Activated T-cell treated with anti-CD3 and anti-CD28 coated beads, Interleukin-2, amount 50 U/mL, for 24 hours (primary cell): ENCODE measurements at places on chromosomes 3 and 15.

DNA sequence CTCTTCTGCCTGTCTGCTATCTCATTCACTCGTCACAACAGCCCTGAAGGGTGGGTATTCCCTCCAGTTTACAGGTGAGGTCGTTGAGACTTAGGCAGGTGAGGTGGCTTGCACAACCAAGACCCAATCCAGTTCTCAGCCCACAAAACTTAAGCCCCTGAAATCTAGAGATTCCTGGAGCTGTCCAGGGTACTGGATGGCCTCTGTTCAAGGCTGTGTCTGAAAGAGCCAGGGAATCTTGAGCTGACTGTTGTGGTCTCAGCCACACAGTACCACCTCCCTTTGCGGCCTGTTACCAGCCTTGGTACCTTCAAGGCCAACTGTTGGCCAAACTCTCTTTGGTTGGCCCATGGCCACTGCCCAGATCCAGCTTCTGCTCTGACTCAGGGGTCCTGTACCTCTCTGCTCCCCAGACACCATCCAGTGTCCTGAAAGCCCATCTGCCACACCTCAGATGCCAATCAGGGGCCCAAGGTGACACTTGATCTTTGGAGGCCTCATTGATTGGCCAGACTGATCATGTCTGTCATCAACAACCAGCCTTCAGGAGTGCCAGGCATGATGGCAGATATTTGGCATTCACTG is 10.9 kb upstream of the FAM107A start:
- DNase-seq, result no peak

DNA sequence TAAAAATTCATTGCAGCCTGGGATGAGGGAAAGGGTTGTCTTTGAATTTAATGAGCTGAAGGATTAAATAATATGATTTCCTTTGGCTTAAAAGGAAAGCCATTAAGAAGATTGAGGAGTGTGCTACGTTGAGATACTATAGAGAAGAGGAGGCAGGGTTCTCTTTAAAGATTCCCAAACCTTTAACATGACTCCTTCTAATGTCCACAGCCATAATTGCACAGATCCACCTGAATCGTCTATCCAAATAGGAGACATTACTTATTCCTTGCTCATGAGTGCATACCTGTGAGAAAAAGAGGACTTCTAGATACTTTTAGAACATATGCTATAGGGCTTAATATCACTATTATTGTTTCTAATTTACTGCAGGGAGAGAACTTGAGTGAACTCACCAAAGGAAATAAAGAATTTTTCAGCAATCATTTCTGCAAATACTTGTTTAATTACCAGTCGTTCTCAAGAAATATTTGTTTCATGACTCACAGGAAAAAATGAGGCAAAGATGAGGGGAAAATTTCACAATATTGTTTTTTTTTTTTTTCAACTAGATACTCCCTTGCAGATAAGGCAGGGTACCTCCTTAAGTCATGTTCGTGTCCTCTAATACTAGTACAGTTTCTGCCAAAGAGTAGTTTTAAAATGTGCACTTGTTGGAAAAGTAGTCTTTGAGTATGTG is 8.9 kb upstream of the SUCNR1 start:
- DNase-seq, result no peak

GRCh38 chr3:152289708-152290107 is 21.0 kb downstream of the MBNL1 start:
- DNase-seq, result no peak

GRCh38 chr15:22224241-22224671 is 143.9 kb downstream of the OR4M2 start:
- DNase-seq, result peak; percentile 33

- no peak for DNase-seq
Observed at GRCh38 chr15:68421798-68422402, 10.1 kb downstream of the ITGA11 start.

- DNase-seq, result no peak
Observed at GRCh38 chr3:34678575-34678974, 880.1 kb downstream of the PDCD6IP start.

GRCh38 chr3:8182904-8183303 is 318.7 kb upstream of the LMCD1 start:
- DNase-seq, result no peak

GRCh38 chr3:178436773-178437172 is 99.5 kb upstream of the KCNMB2 start:
- DNase-seq, result no peak

GRCh38 chr15:80160570-80161156 is 7.9 kb downstream of the FAH start:
- peak; percentile 49 for DNase-seq

GRCh38 chr3:183264268-183264667 is 11.2 kb downstream of the B3GNT5 start:
- DNase-seq, result no peak

DNA sequence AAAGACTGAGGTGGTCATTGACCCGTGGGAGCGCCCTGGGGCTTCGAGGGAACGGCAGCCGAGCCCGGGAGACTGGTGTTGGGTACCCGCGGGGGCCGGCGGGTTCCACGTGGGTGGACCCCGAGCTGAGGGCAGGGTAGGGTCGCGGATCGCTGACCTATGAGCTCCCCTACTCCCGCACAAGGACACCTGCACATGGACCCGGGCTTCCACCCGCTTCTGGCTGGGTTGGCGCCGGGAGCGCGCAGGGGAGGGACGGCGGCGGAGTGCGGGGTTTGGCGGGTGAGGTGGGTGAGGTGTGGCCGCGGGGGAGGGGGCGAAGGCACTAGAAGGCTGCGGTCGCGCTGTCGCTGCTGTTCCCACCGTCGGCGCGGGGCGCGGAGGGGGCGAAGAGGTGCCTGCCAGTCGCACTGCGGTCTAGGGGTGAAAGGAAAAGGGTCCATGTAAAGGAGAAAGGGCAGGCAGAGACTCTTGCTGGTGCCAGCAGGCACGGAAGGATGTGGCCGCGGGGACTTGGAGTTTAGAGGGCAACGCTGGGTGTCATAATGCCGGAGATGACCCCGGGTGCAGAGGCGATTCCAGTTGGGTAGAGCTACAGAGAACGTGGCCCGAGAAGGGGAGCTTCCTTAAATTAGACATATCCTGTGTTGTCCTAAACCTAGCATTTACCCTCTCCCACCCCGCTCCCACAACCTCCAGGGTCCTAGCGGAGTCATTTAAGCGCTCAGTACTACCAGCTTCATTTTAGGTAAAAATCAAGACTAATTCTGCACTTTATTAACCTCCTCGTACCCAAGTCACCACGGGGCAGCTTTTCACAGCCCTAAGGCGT is 245.9 kb upstream of the TOPAZ1 start:
- peak; percentile 51 for DNase-seq

- no peak for DNase-seq
Observed at GRCh38 chr3:52277972-52278509, 408 bp downstream of the WDR82 start.

DNA sequence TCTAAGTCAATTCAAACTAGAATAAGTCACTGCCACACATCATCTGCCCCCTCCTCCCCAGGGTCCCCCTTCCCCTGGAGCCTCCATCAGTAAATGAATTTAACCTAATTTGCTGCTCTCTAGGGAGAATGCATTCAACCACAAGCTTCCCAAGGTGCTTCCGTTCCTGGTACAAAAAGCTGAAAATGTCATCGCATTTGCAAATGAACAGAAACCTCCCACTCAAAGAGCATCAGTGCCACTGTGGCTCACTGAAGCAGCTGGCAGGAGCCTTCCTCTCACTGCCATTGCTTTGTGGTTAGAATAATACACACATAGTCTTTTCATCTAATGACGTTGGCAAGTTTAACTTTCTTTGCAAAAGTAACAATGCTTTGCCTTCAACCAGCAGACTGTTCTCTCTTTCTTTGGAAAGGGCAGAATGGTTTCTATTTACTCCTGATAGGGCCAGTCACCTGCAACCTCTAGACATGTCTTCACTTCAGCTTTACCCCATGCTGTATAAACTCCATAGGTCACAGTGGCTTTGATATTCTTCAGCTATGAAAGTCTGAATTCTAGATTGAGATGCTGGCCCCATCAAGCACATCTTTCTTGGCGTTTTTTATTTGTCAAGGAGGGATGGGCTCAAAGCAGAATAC is 238.1 kb downstream of the CPNE4 start:
- DNase-seq, result no peak

- DNase-seq, result no peak
Observed at GRCh38 chr15:47961401-47962090, 159.2 kb upstream of the SLC24A5 start.

DNA sequence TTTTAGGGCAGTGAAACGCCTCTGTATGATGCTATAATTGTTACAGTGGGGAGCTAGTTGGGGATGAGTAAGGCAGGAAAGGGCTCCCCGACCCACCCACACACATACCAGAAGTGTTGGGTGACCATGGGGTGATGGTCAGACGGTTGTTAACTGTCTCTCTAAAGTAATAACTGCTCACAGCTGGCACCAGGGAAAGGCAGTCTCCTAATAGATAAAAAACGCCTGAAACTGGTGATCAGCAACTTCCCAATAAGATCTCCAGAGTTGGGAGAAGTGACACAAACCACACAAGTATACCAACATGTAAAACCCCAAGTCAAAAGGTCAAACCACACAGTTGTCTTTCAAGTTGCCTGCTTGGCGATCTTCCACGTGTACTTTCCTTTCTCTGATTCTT is 346.5 kb upstream of the CNTN4 start:
- no peak for DNase-seq

GRCh38 chr3:54536450-54536849 is 391.4 kb downstream of the LRTM1 start:
- no peak for DNase-seq

DNA sequence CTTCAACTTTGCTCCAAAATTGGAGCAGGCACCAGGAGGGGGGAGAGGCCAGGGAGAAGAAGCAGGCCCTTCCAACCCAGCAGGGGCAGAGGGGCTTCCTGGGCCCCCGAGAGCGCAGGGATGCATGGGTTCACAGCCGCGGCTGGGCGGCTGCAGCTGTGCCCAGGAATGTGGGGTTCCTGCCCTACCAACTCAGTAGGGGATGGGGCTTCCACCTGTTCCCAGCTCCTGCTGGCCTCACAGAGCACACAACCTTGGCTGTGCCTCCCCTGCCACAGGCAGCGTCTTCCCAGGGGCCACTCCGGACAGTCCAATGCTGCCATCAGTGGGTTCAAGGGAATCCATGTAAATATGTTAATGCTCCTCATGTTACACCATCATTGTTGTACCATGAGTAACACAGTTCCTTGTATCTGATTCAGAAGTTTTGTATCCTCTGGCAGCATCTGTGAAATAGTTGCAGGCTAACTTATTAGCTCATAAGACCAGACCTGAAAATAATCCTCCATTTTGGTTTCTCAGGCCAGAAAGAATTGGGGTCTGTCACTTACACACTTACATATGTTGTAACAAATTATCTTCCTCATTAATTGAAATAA is 12.1 kb upstream of the SIAH2 start:
- no peak for DNase-seq

GRCh38 chr15:43169888-43170287 is 15.3 kb upstream of the CCNDBP1 start:
- DNase-seq, result no peak

DNA sequence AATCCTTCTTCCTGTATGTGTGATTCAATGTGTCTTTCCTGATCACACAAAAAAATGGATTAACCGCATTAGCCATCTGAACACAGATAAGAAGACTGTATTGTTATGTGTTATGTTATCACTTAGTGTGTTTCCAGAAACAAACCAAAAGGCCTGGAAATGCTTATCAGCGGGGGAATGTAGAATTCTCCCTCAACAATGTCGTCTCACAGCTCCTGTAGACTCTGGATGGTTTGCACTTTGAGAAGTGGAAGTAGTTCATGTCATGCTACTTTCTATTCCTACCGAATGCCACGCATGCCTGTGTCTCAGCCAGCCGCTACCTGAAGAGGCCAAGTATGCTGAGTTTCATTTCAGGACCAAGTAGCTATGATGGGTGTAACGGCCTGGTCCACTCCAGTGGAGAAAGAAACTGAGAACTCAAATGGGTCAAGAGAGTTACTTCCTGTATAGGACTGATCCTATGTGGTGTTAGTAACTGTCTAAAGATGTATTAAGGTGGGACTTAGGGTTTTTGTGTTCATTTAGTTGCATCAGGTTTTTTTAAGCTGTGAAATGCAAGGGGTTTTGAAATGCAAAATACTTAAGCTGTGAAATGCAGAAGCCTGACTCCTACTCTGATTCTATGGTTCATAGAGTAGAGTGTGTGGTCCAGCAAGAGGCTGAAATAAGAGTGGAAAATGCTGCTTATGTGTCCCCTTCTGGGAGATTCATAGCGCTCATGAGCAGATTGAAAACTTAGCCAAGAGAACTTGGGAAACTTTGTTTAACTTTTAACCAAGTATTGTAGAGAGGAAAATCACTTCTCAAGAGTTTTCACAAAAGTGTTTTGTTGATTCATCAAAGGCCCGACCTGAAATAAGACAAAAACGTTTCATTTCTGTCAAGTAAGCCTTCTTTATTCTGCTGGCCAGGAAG is 118.5 kb upstream of the LMOD3 start:
- no peak for DNase-seq

DNA sequence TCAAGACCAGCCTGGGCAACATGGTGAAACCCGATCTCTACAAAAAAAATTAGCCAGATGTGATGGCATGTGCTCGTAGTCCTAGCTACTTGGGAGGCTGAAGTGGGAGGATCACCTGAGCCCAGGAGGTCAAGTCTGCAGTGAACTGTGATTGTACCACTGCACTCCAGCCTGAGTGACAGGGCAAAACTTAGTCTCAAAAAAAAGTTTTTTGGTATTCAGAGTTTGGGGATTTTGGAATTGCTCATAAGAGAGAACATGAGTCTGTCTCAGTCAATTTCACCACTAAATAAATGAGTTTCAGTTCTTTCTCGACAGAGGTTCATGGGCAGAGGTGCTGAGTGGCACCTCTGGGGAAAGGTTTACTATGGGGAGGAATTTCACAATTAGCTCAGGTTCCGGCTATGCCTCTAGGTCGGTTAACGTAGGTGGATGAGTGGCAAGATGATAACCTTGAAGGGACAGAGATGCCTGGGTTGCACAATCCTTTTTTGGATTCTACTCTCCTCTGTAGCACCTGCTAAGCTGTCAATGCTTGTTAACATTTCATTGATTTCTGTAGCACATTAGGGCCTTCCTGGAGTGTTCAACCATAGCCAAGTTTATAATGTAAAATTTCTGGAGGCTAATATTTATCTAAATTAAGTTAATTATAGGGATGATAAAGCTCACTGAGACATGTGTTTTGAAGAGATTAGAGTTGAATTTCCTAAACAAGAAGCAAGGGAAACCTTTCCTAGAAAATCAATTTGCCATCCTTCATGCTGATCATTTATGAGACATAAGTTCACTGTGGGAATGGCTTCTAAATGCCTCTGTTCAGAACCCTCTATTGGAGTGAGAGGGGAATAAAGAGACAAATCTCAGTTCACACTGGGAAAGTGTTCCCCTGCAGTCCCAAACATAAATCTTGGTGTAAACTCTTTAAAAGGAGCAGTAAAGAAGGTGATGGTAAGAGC is 37.4 kb upstream of the DCP1A start:
- no peak for DNase-seq

DNA sequence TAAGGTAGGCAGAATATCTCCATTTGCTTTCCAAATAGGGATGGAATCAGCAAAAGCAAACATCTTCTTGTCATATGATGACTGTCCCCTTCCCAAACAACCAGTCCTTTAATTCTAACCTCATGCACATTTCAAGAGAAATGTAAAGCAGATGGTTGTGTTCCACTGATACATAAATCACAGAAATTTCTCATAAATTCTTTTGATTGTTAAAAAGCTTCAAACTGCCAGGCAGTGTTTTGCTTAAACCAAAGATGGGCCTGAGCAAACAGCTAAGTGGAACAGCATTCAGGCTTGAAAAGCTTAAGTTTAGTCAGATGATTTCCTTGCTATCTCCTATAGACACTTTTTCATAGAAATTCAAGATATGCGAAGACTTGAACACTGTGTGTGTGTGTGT is 74.3 kb upstream of the SOX2 start:
- DNase-seq, result no peak
